ENCODE measurements at places on chromosomes 3 and 15. TPM values are rescaled to one million over a fixed set of nuclear protein-coding genes. Genes with fewer than 3 reads are reported as not detected.
A peak's percentile ranks its signal among the peaks of the same experiment; 100 is the strongest.

Gene GOLGA8J
- total RNA-seq = 0.44 TPM

Gene NKTR
- 39.0 TPM for total RNA-seq

Gene GRM7
- not detected for total RNA-seq

Gene IGDCC3
- total RNA-seq = 0.18 TPM

Gene SPRED1
- 29.6 TPM for total RNA-seq

Gene CCDC9B
- 55.9 TPM for total RNA-seq

Gene LYZL4
- not detected for total RNA-seq

Gene ACKR4
- not detected for total RNA-seq

Gene TMEM207
- total RNA-seq = not detected

Gene KBTBD12
- total RNA-seq = 0.28 TPM

Gene BCL6
- 21.5 TPM for total RNA-seq

Gene CCRL2
- total RNA-seq = not detected

Gene GOLGA6L25
- not detected for total RNA-seq

DNA sequence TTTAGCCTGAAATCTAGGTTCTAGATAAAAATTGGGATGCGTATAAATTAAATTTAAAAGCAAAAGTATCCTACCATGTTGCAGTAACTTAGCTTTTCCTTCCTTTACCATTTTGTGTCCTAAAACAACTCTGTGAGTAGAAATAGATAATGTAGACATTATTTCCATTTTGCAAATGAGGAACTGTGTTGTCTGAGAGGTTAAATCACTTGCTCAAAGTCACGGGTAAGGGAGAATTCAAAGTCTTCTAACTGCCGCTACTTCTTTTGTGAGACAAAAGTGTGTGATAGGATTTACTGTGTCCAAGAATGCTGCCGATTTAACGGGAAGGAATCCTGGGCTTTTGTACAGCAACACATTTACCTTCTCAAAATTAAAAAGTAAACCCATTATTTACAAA lies 40.7 kb downstream of the MYO1E start:
- no peak for DNase-seq

GRCh38 chr3:50623840-50624474 lies 7.0 kb downstream of the MAPKAPK3 start:
- no peak for DNase-seq

DNA sequence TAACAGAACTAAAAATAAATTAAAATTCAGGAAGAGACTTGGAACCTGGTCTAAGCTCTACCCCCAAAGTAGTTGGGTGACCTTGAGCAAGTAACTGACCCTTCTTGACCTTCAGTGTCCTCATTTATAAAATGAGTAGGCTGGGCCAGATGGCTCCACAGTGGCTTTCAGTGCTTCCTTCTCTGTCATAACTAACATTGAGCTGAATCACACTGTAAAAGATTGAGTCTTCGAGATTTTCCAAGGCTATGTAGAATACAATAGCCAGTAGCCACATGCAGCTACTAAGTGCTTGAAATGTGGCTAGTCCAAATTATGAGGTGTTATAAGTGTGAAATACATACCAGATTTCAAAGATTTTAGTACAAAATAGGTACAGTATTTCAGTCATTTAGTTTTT lies 313.3 kb downstream of the MECOM start:
- DNase-seq = no peak

DNA sequence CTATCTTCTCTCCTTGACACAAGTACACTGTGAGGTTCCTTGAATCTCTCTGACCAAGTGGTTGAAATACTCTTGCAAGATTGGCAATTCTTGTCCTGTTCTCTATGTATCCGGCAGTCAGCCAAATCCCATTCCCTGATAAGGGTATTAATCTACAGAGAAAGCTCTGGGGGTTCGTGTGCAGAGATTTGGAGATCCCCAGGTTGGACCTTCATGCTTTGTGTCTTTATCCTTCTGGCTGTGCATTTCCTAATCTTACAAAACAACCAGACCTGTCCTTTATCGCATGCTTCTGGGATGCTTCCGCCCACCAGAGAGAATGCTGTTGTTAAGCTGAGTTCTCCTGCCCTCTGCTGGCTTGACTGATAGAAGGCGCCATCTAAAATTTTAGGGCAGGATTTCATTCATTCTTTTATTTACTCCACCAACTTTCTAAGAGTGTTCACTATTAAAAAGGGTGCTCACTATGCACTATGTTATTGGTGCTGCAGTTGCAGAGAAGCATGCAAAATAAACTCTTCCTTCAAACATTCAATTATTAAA lies 8.6 kb upstream of the SST start:
- DNase-seq = peak; percentile 33

DNA sequence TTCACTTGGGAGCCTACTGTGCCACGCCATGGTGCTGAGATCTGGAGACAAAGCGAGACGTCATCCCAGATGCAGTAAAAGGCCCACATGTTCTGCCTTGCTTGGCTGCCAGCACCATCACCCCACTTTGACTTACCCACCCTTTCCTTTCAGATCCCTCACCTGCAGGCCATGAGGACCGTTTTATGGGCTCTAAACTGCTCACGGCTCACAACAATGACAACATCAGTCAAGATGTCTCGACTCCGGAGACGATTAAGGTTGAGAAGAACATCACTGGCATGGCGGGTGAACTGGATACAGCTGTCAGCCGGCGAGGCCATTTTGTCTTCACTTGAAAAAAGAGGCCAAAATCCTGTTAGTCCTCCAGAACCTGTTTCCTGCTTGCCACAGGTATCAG lies 11.9 kb downstream of the BCL6 start:
- no peak for DNase-seq

DNA sequence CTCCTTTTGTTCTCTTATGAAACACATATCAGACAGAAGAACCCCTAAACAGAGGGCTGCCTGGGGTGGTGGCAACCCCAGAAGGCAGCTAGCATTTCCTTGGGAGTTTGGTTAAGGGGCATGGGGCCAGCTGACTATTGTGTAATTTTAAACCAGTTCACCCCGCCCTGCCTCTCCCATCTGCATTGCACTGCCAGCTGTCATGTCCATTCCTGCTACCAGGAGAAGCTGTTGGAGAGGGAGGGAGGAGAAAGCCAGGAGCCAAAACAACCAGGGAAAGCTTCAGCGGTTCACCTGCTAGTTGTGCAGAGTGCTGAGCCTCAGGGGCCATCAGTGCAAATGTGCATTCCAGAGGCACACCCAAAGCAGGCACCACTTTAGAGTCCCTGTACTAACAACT lies 47.6 kb upstream of the ATP1B3 start:
- DNase-seq = no peak

GRCh38 chr15:38316311-38316710 lies 63.7 kb downstream of the SPRED1 start:
- no peak for DNase-seq

DNA sequence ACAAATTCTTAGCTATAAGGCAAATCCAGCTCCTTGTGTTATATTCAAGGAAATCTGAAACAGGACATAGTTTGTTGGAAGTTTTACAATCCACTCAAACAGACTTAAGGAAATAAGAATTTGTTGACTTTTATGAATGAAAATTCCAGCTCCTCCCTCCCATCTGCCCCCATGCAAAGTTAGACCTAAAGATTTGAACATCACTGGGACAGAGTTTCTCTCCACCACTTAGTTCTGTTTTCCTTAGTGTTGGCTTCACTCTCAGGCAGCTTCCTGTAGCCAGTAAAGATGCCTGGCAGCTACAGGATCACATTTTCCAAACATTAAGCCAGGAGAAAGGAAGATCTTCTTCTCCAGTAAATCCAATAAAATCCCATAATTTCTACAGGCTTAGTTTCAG lies 265.0 kb downstream of the TAFA4 start:
- DNase-seq = no peak

DNA sequence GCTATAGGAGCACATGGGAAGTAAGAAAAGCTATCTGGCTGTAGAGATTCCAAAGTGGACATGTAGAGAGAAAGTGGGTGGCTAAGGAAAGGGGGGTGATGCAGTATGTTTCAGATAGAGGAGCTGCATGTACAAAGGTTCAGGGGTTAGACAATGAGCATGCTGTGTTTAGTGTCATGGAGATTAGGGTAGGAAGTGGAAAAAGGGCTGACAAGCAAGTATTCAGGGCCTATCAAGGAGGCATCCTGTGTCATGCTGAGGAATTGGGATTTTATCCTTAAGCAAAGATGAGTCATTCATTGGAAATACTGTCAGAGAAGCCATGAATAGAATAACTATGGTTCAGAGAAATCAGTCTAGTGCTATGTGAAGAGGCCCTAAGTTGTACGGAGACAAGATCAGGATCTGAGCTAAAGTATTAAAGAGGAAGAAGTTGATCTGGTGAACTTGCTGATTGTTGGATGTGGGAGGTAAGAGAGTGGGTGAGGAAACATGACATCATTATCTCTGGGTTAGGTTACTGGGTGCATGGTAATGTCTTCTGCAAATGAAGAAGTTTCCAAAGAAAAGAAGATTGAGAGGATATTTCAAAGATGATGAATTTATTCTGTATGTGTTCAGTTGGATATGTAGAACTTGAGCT lies 176.7 kb upstream of the GOLIM4 start:
- no peak for DNase-seq

DNA sequence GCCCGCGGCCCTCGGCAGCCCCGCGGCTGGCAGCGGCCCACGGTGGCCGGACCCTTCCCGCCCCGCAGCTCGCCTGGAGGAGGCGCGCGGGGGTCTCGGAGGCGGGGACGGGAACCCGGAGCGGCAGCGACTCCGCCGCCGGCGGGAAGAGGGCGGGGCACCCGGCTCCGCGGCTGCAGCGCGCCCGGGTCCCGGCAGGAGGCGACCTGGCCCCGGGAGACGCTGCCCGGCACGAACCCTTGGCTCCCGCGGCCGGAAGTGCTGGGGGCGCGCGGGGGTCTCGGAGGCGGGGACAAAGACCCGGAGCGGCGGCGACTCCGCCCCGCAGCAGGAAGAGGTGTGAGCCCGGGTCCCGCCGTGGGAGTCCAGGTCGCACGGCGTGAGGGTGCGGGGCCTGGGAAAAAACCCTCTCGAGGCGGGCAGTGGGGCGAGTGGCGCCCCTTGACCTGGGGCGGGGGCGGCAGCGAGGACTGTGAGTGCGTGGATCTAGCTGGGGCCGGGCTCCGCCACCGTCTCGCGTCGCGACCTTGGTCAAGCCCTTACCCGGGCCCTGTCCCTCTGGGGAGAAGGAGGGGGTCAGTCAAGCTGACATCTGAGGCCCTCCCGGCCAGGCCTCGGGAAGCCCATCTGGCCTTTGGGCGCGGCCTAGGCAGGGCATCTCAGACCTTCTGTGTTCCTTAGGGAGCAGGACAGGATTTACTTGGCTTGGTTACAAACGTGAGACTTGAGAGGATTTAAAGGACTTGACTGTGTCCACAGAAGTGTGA lies at the start of gene CIB2:
CIB2 (minus strand) TSS at position 151 of the 767 bp plus-strand sequence. CDS start 230 bp downstream, outside the sequence.
- no peak for DNase-seq

- DNase-seq = no peak
Observed at GRCh38 chr3:55891106-55891505, 404.0 kb upstream of the WNT5A start.

DNA sequence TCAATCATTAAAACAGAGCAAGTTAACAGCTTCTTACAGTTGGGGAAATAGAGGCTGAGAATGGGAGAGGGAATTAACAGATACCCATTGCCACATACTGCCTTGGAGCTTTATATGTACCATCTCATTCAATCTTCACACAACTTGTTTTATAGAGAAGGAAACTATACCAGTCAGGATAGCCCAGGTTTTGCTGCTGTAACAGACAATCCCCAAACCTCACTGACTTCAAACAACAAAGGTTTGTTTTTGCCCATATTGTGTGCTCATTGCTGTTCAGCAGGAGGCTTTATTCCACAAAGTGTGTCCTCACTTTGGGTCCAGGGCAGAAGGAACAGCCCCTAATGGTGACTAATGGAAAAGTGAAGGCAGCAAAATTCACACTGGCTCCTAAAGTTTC lies 59.2 kb downstream of the SPSB4 start:
- DNase-seq = no peak

DNA sequence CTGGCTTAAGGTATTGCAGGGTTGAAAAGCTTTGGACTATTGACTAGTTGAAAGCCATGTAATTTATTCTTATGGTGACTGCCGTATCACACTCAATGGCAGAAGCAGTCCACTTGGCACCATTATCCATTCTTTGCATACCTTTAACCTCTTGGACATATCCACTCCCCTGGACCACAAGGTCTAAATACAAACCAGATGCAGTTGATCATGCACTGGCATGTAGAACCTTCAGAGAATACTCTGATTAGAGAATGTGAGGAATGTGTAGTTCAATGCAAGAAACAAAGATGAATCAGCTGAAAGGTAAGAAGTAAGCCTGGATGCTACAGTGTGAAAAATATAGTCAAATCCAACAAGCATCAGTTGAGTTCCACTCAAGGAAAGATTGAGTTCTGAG lies 93.1 kb downstream of the FRMD5 start:
- no peak for DNase-seq

- DNase-seq = no peak
Observed at GRCh38 chr3:168473334-168473890, 377.7 kb upstream of the GOLIM4 start.

DNA sequence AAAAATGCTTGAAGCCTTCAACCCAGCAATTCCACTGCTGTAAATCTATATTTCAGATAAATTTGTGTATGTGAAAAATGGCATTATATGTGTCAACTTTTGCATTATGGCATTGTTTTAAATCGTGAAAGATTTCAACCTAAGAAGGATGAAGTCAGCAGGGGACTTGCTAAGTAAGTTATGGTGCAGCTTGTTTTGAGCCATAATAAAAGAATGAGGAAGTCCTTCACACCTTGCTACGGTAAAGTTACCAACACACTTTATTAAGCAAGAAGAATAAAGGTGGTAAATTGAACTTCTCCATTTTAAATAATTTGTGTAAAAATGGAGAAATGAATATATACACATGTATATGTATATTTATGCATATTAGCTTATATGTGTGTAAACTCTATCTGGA lies 371.4 kb downstream of the ROBO2 start:
- DNase-seq = no peak

DNA sequence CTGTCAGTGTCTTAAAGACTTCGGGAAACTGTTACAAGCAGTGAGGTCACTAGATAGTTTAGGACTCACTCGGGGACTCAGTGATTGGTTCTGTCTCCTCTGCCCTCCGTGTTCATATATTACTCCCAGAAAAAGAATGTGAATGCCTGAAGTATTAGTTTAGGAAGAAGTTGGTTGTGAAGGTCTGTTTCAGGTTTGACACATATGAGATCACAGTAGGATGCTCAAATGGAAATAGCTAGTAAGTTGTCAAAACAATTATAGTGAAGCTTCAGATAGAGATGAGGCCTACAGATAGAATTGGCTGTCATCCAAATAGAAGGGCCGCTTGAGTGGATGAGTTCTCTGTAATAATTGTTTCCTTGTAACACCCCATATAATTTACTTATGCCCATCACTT lies 172.6 kb downstream of the PLCL2 start:
- no peak for DNase-seq

DNA sequence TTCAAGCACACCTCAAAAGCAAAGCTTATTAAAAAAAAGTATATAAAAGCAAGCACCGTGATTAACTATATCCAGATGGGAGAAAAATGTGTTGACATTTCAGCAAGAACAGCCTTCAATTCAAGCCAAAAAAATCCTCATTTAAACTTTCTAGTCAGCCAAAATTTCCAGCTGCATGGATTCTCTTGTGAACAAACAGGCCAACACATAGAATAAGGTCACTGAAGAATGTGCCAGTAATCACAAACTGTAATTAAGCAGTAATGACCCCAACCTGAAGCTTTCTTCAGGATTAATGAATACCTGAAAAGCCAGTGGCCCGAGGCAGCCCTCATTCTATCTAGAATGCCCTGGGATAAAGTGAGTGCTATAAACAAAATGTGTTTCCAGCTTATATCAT lies 130.7 kb upstream of the KCNMB2 start:
- no peak for DNase-seq

- DNase-seq = no peak
Observed at GRCh38 chr3:9211155-9211950, 38.1 kb downstream of the SRGAP3 start.
